ENCODE measurements at places on chromosomes 1 and 21.
A peak's percentile ranks its signal among the peaks of the same experiment; 100 is the strongest.

GRCh38 chr1:217577336-217577735 lies 53.6 kb downstream of the GPATCH2 start:
- DNase-seq, result no peak

DNA sequence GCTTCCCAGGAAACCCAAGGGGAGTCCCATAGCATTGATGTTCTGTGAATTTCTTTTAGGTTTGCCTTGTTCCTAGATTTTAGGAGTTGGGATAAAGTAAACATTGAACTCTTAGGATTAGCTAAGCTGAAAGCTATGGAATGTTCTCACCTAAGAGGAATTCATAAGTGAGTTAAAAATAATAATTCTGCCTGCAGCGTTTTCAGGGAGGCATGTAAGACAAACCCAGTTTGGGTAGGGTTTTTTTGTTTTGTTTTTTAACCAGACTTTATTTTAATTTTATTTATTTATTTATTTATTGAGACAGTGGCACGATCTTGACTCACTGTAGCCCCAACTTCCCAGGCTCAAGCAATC lies 28.9 kb upstream of the CD101 start:
- no peak for DNase-seq

GRCh38 chr1:240189386-240189989 lies 97.8 kb downstream of the FMN2 start:
- DNase-seq, result no peak

DNA sequence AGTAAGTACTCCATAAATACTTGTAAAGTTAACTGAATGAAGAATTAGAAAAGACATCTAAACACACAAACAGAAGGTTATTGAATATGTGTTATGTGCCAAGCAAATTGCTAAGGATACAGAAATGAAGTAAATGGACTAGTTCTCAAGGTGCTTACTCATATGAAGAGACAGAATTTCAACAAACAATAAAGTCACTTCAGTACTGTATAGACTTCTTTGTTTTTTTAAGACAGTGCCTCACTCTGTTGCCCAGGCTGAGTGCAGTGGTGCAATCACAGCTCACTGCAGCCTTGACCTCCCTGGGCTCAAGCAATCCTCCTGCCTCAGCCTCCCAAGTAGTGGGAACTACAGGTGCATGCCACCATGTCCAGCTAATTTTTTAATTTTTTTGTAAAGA lies 57.3 kb downstream of the SERBP1 start:
- DNase-seq, result no peak

GRCh38 chr1:12183095-12183794 lies 16.5 kb downstream of the TNFRSF1B start:
- DNase-seq, result no peak

- DNase-seq, result no peak
Measured at GRCh38 chr1:172628401-172628800, 30.5 kb upstream of the FASLG start.

- DNase-seq, result peak; percentile 46
Measured at GRCh38 chr1:239976130-239976968, 115.3 kb upstream of the FMN2 start.

DNA sequence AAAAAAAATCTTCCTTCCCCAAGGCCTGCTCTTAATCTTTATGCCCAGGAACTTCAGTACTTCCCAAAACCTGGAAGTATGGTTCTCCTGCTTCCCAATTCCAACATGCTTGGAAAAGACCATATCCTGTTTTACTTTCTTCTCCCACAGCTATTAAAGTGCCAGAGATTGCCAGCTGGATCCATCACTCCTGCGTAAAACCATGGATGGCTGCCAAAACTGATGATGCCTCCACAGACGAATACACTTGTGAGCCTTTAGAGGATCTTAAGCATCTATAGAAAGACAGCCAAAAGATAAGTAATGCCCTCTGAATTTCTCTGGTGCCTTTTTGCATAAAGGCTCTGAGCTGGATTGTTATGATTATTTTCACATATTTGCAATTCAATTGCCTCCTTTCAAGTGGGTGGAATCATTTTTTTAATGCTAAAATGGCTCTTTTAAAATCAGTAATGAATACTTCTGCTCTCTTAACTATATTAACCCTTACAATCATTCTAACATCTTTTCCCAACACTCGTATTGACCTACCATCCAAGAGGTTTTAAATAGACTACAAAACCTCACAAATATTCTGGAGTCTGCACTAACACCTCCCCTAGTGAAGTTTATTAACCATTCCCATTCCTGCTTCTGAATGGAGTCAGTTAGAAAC lies 1807.8 kb downstream of the BRINP3 start:
- DNase-seq, result no peak

DNA sequence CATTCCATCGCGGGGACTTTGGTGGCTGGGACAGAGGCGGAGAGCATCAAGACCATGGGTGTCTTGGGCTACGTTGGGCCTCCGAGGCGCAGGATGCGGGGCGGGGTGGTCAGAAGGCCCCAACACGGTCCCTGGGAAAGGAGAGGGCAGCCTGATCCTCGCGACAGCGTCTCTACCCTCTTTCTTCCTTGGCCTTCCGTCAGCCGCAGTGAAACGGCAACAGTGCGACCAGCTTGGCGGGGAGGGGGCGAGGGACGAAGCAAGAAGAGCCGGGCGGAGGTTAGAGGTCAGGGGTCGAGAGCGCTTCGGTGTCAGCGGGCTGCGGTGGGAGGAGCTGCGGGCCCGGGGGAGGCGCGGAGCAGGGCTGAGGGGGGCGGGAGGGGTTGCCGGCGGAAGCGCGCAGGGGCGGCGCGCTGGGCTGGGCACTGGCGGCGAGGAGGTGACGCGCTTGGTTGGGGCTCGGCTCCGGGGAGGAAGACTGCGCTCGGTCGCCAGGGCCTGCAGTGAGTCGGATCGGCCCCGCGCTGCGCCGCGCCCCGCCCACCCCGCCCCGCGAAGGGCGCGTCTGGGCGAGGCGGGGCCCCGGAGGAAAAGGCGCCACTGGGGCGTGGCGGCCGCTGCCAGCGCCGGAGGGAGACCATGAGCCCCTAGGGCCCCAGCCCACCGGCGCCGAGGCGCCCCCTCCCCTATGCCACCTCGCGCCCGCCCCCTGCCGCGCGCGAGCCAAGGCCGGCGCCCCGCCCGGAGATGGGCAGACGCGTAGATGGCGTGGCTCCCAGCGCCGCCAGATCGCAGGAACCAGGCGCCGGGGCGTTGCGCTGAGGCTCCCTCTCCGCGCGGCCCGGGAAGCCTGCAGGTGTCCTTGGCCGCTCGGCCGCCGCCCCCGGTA lies at the start of gene KCNC4:
Gene KCNC4, plus strand, starts transcription at position 600 of the 889 bp plus-strand sequence. CDS start 1,186 bp downstream, outside the sequence.
- peak; percentile 60 for DNase-seq

DNA sequence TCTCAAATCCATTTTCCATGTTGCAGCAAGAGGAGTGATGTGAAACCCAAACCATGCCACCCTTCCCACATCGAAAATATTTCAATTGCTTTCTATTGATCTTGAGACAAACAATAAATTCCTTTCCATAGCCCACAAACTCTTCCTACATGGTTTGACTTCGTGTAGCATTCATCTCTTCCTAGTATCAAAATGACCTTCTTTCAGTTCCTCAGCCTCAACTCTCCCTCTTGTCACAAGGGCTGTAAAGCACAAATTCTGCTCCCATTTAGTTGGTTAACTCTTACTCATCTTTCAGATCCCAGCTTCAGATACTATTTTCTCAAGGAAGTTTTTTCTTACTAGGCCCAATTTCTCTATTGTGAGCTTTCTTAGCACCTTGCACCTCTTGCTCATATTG lies 99.0 kb downstream of the ZNF281 start:
- DNase-seq, result no peak

DNA sequence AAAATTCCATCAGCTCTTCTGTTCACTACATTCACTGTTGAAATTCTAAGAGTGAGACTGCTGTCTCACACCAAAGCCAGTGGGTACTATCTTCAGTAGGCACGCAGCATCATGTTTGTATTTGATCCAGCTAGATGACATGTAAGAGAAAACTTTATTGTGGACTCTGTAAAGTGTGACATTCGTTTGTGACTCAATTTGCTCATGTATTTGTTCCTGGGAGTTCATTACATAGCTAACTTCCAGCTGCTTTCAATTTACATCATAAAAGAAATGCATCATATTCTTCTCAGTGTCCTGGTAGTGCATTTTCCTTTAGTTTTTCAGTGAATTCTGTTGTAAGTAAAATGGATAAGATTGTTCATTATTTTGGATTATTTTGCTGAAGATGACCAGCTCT lies 31.4 kb downstream of the CTH start:
- no peak for DNase-seq
